ENCODE measurements at places on chromosomes 11 and 22.

DNA sequence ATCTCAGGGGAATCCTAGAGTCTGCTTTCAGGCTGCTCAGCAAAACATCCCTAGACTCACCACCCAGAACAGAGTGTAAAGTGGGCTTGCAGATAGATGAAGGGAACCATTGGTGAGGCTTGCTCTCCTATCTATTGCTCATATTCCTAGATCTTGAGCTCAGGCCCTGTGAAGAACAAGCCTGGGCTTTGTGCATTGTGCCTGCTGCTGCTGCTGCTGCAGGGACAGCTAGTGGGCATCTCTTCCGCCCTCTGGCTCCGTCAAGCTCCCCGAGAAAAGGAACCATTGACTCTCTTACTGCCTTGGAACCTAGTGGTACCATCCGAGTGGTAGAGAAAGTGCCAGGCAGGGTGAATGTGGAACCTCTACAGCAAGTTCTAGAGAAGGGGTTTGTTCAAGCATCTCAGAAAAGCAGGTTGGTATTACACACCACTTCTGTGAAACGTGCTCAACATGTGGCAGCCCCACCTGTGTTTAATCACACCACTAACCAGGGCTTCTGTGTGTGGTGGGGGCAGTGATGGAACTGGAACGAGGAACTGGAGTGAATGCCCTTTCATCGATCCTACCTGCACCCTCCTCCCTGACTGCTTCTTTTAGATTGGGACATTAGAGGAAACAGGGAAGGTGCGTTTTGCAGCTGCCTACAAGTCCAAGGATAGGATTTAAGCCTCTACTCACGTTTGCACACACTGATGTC lies 4.4 kb downstream of the BACE1-AS start:
- DNase-seq, result peak; percentile 49

DNA sequence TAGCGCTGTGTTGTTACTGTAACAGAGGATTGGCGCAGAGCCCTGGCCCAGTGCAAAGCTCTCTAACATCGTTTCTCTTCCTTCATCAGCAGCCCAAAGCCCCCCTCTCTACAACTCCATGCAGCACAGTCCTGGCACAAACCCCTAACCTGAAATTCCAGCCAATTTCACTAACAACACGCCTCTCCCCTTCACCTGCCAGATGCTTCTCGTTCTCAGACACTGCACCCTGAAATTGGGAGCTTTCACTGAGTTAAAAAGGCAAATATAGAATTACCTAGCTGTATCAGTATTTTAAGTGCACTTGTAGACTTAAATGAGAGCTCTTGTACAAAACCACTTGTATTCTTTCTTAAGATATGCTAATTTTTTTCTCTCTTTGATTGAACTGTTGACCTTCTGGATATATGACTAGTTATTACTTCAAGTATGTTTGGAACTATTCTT lies 16.3 kb downstream of the GRAP2 start:
- no peak for DNase-seq

- DNase-seq, result no peak
Measured at GRCh38 chr11:109945626-109946321, 147.4 kb upstream of the ZC3H12C start.

GRCh38 chr11:33531743-33532181 lies 168.9 kb downstream of the C11orf91 start:
- DNase-seq, result no peak

GRCh38 chr11:78179459-78180071 lies 8.9 kb downstream of the KCTD21 start:
- no peak for DNase-seq

DNA sequence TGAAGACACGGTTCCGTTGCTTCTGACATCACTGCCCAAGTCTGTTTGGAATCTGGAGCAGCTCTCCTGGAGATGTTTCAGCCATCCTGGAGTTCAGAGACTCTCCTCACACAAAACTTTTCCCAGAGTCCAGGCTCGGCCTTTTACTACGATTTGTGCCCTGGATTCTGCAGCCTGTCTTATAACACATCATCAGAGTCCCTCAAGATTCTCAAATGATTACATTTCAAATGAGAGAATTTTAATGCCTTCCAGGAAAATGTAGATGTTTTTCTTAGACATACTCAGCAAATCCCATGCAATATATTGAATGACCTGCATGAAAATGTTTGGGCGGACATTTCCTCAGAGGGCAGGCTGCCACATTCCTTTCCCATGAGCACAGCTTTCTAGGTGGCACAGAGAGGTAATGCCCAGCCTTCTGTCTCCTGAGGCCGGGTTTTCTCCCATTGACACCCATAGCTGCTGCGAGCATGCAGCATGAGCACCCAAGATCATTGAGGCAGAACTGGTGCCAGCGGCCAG lies 129.1 kb downstream of the SNX19 start:
- DNase-seq, result no peak

GRCh38 chr11:33018840-33019239 lies 3.2 kb downstream of the DEPDC7 start:
- DNase-seq, result no peak

DNA sequence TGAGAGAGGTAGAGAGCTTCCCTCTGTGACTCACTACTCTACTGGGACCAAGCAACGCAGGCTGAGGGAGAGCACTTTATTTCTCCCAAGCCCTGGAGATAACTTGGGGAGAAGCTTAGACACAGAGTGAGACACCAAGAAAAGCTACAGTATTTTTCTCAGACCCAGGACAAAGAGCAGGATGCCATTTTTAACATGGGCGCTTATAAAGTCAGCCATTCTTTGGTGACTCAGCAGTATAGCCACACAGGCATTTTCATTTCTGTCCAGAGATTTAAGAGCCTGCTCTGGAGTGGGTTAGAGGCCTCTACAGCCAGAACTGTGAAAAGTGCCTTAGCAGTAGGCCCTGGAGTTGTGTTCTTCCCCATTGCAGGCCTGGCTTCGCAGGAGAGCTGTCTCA lies 55.0 kb upstream of the GLYAT start:
- no peak for DNase-seq

DNA sequence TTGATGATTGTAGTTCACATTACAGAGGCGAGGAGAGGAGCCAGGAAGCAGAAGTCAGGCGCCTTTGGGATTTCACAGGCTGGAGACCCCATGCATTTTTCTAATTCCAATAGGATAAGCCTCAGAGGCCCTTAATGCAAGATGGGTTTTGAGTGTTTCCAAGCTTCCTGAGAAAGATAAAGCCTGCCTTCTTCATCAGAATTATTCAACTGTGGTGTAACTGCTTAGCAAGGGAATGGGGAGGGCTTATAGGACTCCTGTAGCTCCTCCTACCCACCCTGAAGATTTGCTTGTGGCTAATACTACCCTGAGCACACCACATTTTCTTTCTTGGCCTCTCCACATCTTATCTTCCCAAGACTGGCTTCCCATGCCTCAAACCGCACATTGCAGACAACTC lies 151.1 kb upstream of the ISX start:
- DNase-seq, result no peak

GRCh38 chr11:10602945-10603344 lies 34.5 kb upstream of the LYVE1 start:
- no peak for DNase-seq

- DNase-seq, result no peak
Measured at GRCh38 chr11:123702696-123703095, 38.8 kb downstream of the ZNF202 start.

GRCh38 chr11:105144887-105145286 lies 5.3 kb upstream of the CARD18 start:
- peak; percentile 46 for DNase-seq

DNA sequence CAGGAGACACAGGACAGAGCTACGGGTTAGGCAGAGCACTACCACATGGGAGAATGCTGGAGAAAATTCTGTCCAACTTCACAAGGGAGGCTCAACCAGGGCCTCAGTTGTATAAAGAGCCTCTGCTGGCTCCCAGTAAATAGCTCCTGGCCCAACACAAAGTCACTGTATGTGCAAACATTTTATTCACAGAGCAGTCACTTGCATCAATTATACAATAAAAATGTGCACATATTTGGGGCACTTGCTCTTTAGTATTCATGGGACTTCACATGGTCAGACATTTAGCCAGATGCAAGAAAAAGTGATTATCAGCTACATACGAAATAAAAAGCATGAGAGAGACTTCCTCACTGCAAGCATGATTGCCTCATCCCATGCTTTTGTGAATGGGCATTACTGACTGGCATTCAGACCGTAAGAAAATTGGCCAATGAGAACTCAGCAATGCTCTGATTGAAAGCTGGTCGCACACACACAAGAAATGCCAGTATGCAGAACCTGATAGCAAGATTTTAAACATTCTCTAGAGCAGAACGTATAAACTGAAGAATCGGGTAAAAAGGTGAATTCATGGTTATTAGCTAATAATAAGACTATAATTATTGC lies 39.4 kb downstream of the BLID start:
- no peak for DNase-seq

GRCh38 chr22:27919942-27920755 lies 1.1 kb upstream of the PITPNB start:
- DNase-seq, result peak; percentile 62

DNA sequence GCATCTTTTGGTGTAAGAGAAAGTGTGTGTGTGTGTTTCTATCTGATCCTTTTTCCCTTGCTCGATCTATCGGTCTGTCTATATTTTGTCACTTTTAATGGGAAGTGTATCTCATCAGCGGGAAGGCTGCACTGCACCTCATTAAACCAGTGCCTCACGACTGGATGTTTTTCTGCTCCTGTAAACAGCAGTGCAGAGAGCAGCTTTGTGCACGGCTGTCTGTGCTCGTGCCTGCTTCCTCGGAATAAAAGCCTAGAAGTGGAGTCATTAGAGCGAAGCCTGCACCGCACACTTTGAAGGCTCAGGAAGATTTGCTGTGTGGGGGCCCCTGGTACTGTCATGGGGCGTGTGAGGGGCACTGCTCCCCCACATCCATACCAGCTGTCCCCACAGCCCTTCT lies 27.0 kb upstream of the PARVG start:
- no peak for DNase-seq

- DNase-seq, result no peak
Measured at GRCh38 chr11:71447791-71448256, 369 bp downstream of the DHCR7 start.

GRCh38 chr22:35418088-35418487 lies 18.1 kb downstream of the MCM5 start:
- DNase-seq, result no peak
